ENCODE measurements at places on chromosomes 6 and 20.

DNA sequence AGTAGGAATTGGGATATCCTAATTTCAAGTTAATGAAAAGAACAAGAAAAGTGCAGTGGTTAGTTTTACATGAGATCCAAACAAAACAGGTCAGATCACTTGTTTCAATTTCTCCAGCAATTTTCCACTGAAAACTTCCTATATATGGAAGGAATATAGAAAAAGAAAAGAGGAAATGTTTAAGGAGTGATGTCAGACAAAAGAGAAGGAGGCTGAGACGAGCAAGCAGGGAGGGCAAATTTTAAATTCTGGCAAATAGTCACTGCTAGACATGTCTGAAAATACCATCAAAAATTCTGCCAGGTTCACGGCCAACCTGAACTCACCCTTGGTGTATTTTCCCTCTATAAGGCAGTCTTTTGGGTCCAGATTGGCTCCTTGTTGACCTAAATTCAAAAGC is 9.5 kb upstream of the NUP153 start:
- DNase-seq, result no peak

DNA sequence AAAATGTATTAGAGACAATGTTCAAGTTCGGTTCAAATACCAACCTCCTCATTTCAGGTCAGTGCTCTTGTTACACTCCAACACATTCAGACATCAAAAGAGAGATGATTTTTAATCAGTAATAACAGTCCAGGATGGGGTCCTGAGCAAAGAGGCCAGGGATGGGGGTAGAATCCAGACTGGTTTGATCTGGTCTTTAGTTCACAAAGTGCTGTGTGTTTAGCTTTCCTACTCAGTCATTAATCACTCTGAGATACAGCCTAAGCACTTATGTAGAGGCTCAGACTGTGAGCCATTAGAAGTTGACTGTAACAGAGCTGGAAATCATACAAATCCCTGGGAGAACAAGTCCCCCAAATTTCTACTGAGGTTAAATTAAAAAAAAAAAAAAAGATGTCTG is 241.6 kb downstream of the PTPRK start:
- DNase-seq, result no peak

DNA sequence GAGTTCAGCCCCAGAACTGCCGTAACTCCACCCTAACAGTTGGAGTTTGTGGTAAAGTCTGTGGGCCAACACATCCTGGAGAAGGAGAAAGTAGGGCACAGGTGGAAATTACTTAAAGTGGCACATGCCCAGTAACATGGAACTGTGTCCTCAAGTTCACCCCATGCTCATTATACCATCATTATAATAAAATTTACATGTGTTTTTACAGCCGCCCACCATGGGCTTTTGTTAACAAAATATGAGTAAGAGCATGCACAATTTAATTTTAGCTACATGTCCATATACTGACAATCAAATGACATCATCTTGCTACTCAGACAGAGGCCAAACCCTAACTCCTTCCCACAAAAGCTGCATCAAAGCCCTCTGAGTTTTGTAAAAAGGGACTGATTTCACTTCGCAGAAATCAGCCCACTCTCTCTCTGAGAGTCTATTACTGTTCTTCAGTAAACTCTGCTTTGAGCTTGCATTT is 17.3 kb upstream of the ELOVL4 start:
- no peak for DNase-seq

DNA sequence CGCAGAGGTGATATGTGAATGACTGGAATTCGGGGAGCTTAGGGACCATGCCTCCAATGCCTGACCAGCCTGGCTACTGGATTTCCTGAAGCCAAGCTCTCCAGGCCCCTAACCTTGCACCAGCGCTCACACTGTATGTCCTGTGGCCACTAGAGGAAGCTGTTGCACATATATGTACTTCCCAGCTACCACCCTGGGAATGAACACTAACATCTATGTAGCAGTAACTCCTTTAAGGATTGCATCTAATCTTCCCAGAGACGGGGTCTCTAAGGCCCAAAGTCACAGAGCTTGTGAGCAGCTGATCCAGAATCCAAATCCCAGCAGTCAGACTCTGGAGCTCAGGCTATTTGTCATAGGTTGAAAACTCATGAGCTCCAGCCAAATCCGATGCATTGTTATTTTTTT is 20.4 kb upstream of the BPIFB1 start:
- DNase-seq, result no peak

- DNase-seq, result no peak
These were observed 16.0 kb downstream of the SOD2 start for GRCh38 chr6:159676890-159677505.

DNA sequence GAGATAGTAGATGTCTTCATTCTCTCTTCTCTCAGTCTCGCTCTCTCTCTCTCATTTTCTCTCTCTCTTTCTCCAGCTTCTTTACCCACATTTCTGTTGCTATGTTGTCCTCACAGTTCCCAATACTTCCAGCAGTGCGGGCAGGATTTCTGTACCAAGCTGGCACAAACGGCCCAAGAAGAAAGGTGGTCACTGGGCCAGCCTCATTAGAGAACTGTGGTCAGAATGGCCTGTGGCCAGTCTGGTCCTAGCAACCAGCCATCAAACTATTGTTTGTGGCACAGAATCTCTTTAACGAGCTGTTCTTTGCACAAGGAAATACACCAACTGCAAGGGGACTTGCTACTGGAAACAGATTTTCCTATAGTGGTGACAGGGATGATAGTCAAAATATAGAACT is 81.3 kb downstream of the SEL1L2 start:
- no peak for DNase-seq

DNA sequence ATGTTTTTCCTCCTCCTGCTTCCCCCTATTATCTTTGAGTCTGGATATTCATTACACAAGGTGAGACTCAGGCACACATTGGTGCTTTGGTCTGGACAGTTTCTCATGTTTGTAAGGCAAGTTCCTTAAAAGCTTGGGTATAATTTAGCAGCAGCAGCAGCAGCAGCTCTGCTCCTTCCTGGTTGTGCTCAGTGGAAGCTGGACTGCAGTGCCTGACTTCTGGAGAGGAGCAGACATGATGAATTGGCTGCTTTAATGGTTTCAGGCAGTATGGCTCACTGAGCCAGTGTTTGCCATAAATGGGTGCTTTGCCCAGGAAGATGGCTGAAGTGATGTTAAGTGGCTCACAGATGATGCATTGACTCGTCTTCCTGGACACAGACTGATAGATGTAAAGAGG is 32.4 kb downstream of the SLC9A8 start:
- DNase-seq, result no peak

DNA sequence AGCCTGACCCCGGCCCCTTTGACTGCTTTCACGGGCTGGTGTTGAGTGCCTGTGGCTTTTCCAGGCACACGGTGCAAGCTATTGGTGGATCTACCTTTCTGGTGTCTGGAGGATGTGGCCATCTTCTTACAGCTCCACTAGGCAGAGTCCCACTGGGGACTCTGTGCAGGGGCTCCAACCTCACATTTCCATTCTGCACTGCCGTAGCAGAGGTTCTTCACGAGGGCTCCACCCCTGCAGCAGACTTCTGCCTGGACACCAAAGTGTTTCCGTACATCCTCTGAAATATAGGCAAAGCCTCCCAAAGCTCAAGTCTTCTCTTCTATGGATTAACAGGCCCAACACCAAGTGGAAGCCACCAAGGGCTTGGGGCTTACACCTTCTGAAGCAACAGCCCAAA is 691.5 kb upstream of the POU3F2 start:
- no peak for DNase-seq

GRCh38 chr6:95478941-95479340 is 98.4 kb upstream of the MANEA start:
- no peak for DNase-seq
